GM20000 (cell line): ENCODE measurements at places on chromosomes 3 and 15.
A peak's percentile ranks its signal among the peaks of the same experiment; 100 is the strongest.

GRCh38 chr3:141045849-141046248 lies 5.3 kb upstream of the SPSB4 start:
- no peak for DNase-seq

GRCh38 chr15:25909806-25910205 lies 46.7 kb upstream of the ATP10A start:
- DNase-seq = no peak

DNA sequence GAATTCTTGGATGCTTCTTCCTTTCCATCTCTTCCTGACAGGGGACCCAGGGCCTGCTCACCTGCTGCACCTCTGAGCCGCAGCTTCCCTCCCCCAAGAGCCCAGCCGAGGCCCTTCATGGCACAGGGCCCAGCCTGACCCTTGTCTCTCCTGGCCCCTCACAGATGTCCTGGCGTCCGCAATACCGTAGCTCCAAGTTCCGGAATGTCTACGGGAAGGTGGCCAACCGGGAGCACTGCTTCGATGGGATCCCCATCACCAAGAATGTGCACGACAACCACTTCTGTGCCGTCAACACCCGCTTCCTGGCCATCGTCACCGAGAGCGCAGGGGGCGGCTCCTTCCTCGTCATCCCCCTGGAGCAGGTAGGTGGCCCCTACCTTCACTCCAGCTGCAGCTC lies 66.2 kb downstream of the CORO2B start:
- DNase-seq = no peak

- DNase-seq = no peak
Observed at GRCh38 chr15:36694574-36694973, 115.1 kb downstream of the CDIN1 start.

GRCh38 chr15:20341901-20342600 lies 199.5 kb downstream of the GOLGA6L6 start:
- peak; percentile 72 for DNase-seq
